Right ventricle myocardium inferior (tissue), 1 donor: ENCODE measurements at places on chromosomes 5 and 9.

DNA sequence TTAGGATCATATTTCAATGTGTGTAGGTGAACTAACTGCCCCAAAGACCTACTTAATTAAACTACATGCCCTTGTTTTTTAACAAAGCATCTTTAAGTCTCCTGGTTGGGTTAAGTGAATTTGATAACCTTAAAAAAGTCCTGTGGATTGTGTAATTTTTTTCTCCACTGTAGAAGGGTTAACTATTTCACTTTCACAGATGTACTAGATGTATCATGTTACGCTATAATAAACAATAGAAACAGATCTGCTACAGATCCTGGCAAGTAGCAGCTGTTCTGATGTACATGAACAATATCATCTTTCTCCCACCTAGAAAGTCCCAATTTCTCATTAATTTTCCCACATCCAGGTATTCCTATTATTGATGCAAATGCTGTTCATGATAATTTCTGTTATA is 18.9 kb downstream of the KIF24 start:
- no peak for DNase-seq

GRCh38 chr5:140094889-140095288 is 19.0 kb upstream of the PURA start:
- no peak for DNase-seq

- no peak for DNase-seq
Observed at GRCh38 chr9:14212077-14212476, 101.9 kb downstream of the NFIB start.

DNA sequence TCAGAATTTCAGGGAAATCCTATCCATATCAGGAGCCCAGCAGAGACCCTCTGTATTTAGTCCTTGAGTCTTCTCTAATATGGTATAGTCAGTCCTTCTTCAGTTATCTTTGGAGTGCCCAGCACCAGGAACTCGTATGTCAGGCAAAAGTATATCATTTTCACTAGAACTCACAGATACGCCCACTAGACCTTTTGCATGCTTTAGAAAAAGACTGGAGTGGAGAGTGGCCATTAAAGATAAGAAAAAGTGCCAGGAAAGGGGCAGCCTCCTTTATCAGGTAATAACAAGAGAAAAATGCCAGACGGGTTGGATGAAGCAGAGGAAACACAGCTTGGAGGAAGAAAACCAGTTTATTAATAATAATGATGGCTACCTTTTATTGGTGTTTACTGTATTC is 63.5 kb downstream of the GPR21 start:
- no peak for DNase-seq

GRCh38 chr5:141618030-141618803 is 583 bp downstream of the DIAPH1 start:
- no peak for DNase-seq

GRCh38 chr5:174523311-174524071 is 200.9 kb upstream of the MSX2 start:
- DNase-seq, result no peak

DNA sequence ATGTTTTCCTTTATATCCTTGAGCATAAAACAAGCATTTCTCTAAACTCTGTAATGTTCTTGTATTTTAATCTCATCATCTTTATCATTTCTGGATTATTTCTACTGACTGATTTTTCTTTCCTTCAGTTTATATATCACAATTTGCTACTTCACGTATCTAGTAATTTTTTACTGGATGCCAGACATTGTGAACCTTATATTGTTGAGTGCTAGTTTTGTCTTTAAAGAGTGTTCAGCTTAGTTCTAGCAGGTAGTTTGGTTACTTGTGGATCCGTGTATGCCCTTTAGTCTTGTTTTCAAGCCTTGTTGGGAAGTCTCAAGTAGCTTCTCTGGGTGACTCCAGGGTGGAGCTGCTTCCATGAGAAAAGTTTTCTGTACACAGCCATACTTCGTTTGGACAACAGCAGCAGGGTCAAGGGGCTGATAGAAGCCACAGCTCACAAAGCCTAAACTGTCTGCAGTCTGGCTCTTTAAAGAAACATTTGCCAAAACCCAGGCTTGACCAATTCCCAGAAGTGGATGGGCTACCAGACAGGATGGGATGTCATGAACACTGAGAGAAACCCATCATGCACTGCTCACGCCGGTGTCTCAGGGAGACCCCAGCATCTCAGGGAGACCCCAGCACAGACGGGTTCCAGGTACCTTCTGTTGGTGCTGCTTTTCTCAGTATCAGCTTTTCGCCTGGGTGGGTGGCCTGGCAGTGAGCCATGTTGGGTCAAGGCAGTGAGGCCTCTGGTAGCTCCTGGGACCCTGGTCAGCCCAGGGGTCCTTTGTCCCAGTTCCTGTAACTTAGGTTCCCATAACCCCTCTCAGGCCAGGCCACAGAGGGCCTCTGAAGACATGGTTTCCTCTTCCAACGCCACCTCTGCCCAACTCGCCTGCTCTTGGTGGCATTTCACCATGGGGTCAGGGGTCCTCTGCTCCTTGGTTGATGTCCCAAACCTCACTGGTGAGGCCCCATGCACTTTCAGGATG is 29.1 kb downstream of the TRIP13 start:
- no peak for DNase-seq

DNA sequence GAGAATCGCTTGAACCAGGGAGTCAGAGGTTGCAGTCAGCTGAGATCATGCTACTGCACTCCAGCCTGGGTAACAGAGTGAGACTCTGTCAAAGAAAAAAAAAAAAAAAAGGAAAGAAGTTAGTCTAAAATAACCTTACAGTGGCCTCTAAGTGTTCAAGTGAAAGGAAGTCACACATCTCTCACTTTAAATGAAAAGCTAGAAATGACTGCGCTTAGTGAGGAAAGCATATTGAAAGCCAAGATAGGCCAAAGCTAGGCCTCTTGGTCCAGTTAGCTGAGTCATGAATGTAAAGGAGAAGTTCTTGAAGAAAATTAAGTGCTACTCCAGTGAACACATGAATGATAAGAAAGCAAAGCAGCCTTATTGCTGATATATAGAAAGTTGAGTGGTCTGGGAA is 38.1 kb downstream of the ITGA1 start:
- DNase-seq, result no peak

GRCh38 chr9:79353856-79354520 is 217.8 kb upstream of the TLE4 start:
- DNase-seq, result no peak

- no peak for DNase-seq
Observed at GRCh38 chr9:131117762-131118145, 7.6 kb upstream of the NUP214 start.

DNA sequence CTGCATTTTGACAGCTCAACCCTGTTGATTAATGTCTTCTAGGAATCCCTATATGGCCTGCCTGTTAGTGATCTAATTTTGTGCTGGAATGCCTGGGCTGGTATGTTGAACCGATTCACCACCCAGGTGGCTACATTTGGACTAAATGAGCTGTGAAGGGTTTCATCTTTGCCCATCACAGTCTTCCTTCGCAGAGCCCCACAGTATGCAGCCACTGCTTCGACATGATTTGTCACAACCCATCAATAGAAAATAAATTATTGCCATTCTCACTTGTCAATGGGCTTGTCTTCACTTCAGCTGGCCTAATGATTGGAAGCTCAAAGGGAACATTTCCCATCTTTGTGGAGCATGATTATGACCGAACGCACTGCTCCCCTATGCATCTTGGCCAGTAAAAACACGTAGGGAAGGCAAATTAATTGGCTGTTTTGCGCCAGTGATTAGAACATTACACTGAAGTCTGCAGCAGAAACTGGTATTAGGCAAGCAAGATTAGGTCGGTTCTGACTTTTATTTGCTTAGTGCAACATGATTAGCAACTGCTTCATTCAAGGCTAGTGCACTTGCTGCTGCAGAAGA is 408.5 kb downstream of the KIAA0825 start:
- DNase-seq, result no peak

- DNase-seq, result peak; percentile 91
Observed at GRCh38 chr9:33227008-33227398, 13.0 kb upstream of the SPINK4 start.

GRCh38 chr5:151470439-151470838 is 23.0 kb downstream of the SLC36A1 start:
- no peak for DNase-seq

GRCh38 chr9:75150512-75150911 is 62.2 kb downstream of the OSTF1 start:
- no peak for DNase-seq

DNA sequence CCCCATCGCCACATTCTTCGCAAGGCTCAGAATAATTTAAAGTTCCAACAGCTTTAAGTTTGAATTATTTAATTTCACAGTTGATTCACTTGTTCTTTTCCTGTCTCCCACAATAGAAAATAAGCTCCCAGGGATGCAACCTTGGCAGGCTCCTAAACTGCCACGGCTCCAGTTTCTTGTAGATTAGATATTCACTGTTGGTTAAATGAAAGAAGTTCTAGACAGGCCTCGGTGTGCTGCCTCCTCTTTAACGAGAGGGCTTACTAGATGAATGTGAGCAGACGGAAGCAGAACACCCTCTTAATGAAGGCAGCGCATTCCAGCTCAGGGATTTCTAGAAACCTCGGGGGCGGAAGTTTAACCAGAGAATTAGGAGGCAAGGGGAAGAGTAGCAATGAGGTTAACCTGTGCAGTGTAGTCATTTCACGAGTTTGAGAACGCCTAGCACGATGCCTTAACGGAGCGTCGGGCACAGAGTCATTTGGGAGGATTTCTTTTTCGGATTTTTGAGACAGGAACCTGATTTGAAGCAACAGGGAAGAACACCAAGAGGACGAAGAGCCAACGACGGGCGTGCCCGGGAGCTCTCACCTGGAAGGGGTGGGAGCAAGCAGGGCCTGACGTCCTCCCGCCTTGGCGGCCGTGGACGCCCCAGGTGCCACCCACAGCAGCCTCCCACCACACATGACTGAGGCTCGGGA is 637 bp upstream of the SMC5 start:
- DNase-seq, result no peak

DNA sequence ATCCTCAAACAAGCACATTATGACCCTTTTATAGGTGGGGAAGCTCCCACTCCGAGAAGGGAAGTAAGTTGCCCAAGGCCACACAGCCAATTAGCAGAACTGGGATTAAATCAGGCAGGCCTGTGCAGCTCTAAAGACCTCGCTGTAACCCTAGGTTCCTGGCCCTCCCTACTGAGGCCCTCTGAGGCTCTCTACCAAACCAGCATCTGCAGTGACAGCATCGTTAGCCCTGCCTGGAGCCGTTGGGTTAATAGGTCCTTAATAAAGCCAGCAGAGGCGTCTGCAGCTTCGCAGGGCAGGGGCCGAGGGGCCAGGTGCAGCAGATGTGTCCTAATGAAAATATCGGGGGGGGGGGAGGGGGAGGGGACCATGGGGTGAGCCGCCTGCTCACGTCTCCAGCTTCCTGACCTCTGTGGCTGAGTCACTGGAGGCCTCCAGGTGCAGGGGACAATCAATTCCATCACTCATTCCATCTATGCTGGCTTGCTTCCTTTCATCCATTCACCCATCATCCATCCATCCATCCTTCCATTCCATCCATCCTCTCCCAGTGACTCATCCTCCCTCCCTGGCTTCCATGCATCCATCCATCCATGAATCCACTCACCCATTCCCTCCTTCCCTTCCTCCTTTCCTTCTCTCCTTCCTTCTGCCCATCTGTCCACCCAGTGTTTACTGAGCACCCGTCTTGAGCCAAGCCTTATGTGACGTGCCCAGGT is 203.9 kb downstream of the C9orf50 start:
- DNase-seq, result no peak

DNA sequence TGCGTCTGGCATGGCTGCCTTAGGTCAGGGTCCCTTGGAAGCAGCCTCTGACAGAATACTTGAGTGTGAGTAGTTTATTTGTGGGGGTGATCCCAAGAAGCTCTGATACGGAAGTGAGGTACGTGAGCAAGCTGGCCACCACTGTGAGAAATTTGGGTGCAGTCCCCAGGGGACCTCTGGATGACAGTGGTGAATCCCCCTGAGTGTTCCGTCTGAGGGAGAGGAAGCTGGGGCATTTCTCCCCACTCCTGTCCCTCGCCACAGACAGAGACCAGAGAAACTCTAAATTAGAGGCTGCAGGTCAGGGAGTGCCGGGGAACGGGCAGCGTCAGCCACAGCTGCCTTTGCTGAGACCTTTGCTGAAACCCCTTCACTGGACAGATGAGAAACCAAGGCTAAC is 155.9 kb upstream of the COL5A1 start:
- no peak for DNase-seq

DNA sequence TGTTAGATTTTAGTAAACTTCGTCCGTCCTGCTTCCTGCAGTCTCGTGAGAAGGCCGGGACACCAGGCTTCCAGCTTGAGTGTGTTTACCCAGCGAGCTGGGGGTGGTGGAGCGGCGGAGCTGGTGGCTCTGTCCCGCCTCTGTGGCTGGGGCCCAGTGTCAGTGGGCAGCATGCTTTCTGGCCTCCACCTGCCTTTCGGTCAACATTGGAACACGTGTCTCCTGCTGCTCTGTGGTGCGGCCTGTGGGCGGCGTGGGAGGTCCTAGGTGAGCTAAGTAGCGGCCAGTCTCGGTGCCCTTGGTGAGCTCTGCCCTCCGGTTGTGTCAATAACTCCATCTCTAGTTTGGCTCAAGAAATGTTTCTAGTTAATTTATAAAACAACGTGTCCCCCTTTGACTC is 125.9 kb downstream of the GADD45G start:
- no peak for DNase-seq

DNA sequence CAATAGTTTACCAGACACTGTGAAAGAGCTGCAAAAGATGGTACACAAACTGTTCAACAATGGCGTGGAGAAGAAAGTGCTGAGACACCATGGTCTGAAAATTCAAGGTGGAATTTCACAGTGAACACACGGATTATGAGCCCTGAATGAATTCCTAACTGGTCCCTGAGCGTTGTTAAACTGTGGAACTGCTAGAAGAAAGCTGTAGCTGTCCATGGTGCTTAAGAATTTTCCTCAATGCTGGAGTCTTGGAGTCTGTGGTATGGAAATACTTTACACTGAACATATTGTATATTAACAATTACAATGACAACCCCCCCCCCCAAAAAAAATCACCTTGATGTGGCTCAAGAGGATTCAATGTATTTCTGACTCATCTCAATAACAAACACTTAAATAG is 68.5 kb downstream of the SLC24A2 start:
- DNase-seq, result no peak

DNA sequence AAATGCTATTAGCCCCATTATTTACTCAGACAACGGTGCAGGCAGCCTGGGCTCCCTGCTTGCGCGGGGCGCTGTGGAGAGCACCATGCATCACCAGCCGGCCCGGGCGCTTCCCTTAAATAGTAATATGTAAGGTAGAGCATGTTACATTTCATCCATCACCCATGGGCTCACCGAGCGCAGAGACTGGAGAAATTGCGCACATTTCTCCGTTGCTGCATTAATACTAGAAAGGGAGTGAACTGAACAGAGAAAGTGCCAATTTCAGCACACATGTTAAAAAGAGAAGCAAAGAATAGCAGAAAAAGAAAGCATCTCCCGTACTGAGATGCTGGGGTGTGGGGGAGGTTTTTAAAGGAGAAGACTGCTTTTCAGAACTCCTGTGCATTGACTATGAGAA is 400.3 kb downstream of the ZSWIM6 start:
- no peak for DNase-seq

DNA sequence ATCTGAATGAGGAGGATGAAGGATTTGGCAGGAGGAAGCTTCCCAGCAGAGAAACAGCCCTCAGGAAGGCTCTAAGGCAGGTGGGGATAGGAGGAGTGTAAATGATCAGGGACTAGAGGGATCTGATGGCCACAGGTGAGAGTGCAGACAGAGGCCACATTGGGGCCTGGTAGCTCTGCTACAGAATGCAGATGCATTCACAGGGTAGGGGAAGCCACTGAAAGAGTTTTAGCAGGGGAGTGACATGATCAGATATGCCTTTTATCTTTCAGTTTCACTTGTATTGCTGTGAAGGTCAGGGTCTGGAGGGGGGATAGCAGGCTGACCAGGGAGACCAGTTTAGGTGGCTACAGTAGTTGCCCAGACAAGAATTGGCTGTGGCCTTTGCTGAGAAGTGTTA is 3.0 kb downstream of the TXNDC15 start:
- DNase-seq, result no peak
